ENCODE measurements at places on chromosomes 11 and 22.

GRCh38 chr11:76291576-76292526, 85.5 kb upstream of the WNT11 start:
- peak; percentile 85 for DNase-seq

DNA sequence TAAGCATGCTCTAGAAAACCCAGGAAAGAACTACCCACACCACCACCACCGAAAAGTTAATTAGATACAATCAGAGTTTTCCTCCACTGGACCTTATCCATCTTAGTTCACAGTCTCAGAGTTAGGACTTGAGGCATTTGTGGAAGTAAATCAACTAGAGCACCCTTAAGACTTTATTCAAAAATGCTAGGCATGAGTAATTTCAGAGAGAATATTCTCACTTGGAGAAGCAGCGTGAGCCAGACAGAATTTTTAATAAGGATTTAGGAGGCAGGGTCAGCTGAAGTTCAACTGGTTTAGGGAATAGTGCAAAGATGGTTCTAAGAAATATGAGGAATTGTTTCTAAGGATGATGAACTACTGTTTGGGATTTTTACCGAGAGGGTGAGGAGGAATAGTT, 1.2 kb upstream of the OLFML1 start:
- DNase-seq = no peak

DNA sequence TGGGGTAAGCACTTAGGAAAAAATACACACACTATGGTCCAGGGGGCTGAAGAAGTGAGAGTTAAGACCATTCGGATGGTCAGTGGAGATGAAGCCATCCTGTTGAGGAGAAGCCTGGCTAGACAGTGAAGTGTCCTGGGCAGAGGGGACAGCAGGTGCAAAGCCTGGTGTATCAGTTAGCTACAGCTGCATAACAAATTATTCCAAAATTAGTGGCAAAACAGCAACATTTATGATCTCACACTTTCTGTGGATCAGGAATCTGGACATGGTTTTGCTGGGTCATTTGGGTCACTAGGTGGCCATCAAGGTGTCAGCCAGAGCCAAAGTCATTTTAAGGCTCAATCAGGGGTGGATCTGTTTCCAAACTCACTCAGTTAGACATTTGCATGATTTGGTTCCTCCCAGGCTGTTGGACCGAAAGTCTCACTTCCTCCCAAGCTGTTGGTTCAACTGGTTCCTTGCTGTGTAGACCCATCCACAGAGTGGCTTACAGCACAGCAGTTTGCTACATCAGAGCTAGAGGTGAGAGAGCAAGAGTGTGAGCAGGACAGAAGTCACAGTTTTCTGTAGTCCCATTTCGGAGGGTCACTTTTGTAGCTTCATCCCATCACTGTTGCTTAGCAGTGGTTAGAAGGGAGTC, 80.1 kb upstream of the ALX4 start:
- peak; percentile 30 for DNase-seq

DNA sequence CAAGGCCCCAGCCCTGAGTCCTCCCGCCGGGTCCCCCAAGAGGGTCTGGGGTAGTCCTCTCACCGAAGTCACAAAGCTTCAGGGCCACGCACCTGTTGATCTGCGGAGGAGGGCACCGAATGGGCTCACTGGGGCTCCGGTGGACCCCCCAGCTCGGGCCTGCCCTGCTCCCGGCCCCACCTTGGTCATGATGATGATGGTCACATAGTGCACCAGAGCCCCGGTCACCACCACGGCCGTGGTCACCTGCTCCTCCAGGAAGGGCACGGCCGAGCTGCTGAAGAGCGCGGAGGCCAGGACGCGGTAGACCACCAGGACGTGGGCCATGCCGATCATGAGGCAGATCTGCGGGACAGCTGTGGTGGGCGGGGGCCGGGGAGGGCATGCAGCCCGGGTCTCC, 13.5 kb upstream of the SIGIRR start:
- no peak for DNase-seq

- DNase-seq = no peak
Observed at GRCh38 chr11:111494040-111494439, 18.1 kb downstream of the BTG4 start.

GRCh38 chr11:10925149-10925926, 67.5 kb upstream of the ZBED5 start:
- no peak for DNase-seq

GRCh38 chr11:20374741-20375300, 11.3 kb downstream of the HTATIP2 start:
- no peak for DNase-seq

DNA sequence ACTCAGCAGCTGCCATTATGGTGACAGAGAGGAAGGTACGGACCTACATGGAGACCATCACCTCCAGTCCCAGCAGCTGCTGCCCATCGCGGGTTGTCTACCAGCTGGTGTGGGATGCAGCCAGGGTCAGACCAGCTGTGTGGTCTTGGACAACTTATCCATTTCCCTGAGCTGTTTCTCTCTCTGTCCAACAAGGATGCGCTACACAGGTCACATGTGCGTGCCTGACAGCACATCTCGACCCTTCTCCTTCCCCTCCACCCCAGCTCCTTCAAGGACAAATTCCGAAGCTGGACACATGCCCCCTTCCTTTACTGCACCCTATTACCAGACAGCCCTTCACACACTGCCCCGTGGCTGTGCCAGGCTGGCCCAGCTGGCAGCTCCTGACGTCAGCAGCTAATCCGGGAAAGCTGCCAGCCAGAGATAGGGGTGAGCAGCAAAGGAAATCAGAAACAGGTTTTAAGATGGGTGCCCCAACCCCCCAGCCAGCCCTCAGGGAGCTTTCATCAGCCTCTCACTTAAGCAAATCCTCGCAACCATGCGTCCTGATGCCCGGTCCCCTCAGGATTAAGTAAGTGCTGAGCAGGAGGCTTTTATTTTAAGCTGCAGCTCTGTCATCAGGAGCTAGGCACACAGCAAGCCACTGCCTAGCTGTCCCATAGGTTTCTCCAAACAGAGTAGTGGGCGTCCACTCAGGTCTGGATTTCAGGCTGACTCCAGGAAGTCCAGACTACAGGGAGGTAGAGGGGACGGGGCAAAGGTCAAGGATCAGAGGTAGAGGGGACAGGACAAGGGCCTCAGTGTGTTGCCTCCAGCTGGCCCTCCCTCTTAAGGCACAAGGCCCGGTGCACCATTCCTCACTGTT, 20.3 kb downstream of the TEF start:
- DNase-seq = peak; percentile 85

All from PC-9 (cell line).